ENCODE measurements at places on chromosomes 2 and 18.

- no peak for DNase-seq
Measured at GRCh38 chr2:8300905-8301304, 381.0 kb upstream of the ID2 start.

GRCh38 chr2:128313931-128314347 lies 4.7 kb downstream of the HS6ST1 start:
- DNase-seq, result no peak

DNA sequence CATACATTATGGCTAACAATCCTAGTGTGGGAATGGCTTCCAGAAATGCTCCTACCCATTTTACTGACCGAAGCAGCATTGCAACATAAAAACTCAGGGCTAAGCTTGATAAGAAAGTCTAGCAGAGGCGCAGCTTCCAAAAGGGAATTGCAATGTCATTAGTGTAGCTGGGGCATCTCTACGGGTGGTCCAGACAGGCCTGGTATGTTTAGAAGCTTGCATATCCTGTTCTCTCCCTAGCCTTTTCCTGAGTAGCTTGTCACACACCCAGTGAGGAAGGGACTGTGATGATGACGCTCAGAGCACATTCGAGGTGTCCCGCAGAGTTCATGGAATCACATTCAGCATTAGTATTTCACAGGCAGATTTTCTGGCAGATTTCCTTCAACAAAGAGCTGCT lies 38.0 kb upstream of the COL5A2 start:
- no peak for DNase-seq

DNA sequence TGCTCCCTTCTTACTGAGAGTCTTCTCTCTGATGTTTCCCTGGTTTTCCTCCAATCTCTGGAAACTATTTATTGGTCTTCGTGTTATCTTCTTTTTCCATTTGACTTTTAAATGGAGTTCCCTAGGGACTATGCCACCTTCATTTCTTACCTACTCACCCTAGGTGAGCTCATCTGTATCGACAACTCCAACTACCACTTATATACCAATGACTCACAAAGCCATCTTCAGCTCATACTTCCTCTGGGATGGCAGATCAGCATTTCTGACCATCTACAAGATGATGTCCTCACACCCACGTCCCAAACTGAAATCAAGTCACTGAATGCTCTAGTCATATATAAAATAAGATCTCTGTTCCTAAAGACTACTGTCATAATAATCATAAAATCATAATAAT lies 40.6 kb downstream of the CFAP210 start:
- DNase-seq, result no peak

DNA sequence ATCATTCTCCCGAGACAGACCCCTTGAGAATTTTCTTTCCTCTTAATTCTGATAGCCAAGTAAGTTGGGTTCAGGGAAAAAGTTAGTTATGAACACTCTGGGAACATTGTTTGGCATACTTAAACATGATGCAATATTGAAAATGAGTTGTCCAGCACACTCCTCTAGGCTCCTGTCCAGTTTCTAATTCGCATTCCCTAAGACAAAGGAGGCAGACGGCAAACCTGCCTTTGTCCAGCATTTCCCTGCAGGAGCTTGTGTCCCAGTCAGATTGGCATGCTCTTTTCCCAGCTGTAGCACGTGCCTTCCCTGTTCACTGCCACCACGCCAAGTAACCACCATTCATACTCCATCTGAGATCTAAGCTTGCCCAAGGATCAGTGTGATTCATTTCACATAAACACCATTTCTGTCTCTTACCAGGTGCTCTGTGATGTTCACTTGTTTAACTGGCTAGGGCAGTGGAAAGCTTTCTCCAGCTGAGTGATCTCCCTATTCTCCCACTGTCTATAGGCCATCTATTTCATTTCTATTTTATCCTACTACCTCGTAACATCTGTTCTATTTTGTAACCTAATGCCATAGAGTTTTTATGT lies 150.0 kb upstream of the EPB41L3 start:
- DNase-seq, result no peak

GRCh38 chr2:65232636-65233035 lies 5.0 kb downstream of the ACTR2 start:
- DNase-seq, result peak; percentile 42

DNA sequence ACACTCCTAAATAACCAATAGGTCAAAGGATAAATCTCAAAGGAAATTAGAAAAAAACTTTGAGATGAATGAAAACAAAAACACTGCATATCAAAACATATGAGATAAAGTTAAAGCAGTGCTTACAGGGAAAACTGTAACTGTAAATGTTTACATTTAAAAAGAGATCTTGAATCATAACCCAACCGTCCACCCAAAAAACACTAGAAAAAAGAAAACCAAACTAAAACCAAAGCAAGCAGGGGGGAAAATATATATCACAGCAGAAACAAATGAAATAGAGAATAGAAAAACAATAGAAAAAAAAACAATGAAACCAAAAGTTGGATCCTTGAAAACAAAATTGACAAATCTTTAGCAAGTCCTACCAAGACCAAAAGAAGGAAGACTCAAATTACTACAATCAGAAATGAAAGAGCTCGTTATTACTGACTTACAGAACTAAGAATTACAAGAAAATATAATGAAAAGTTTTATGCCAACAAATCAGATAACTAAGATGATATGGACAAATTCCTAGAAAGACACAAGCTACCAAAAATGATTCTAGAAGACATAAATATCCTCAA lies 65.6 kb downstream of the TLK1 start:
- no peak for DNase-seq

DNA sequence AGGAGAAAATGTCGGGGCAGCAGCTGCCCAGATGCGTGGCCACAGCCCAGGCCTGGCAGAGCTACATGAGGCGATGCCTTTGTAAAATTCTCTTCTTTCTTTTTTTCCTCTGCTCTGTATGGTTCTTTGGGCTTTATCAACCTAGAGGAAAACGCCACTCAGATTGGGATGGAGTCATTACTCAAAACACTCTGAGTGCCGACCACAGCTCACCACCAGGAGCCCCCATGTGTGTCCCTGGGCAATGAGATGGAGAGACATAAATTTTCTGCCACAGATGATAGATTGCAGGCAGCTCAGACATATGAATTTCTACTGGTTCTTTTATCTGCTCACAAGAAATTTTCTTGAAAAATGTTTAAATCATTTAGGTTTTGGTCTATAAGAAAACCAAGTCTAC lies 56.0 kb downstream of the PARD6G start:
- no peak for DNase-seq

- DNase-seq, result peak; percentile 70
Measured at GRCh38 chr2:31235504-31235902, 1.6 kb downstream of the EHD3 start.

- no peak for DNase-seq
Measured at GRCh38 chr2:6215053-6215452, 522.9 kb downstream of the SOX11 start.

- DNase-seq, result peak; percentile 9
Measured at GRCh38 chr2:53422979-53423378, 344.6 kb upstream of the CHAC2 start.

- DNase-seq, result no peak
Measured at GRCh38 chr2:178844269-178844668, 37.0 kb upstream of the TTN start.

- no peak for DNase-seq
Measured at GRCh38 chr18:58847383-58848071, 17.1 kb upstream of the ZNF532 start.

- DNase-seq, result no peak
Measured at GRCh38 chr18:57970356-57971095, 73.5 kb upstream of the NEDD4L start.

DNA sequence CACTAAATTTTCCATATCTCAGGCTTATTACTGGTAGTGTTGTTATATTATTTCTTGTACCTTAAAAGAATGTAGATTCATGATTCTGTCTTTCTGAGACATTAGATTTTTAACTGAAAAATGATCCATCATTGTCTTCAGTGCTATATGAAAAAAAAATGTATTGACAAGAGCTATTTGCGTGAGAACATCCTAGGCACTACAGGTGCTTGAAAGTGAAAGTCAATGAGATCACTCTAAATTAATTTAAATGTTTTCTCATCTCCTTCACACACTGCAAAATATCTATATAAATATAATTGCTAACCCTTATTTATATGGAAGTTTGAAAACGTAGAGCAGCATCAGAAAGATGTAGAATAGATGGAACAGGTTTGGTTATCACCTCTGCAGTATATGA lies 684.6 kb downstream of the TRIB2 start:
- no peak for DNase-seq

- DNase-seq, result no peak
Measured at GRCh38 chr18:75108579-75109318, 100.2 kb downstream of the PTGR3 start.

GRCh38 chr18:53070788-53071187 lies 730.8 kb downstream of the DCC start:
- DNase-seq, result no peak

DNA sequence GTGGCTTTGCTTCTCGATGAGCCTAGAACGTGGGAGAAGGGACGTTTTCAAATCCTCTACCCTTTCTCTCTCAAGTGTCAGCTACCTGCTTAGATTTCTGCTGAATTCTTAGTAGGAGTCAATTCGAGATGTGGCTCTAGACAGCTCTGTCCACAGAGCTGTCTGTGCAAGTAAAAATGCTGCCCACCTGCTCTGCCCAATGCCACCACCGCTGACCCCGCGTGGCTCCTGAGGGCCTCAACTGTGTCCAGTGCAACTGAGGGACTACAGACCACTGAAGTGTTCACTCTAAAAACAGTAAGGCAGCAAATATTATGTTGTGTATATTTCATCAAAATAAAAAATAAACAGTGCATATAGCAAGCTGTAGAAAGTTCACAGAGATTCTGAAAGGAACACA lies 266.3 kb downstream of the ZNF516 start:
- DNase-seq, result no peak

DNA sequence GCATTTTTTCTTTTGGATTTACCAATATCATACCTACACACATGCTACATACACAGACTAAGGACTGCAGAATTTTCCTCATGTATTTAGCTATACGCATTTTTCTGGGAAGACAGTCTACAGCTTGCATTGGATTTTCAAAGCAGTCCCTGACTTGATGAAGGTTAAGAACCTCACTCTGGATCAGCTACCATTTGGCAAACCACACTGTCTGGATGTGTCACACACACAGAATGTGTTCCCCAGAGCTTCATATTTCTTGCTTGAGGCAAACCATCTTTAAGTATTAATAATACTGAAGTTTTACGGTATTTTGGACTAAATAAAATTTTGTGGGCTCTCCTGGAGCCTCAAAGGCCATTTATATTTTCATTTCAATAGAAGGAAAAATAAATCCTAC lies 102.3 kb downstream of the TCF4 start:
- no peak for DNase-seq

- DNase-seq, result no peak
Measured at GRCh38 chr2:108806371-108807113, 20.0 kb downstream of the CCDC138 start.

DNA sequence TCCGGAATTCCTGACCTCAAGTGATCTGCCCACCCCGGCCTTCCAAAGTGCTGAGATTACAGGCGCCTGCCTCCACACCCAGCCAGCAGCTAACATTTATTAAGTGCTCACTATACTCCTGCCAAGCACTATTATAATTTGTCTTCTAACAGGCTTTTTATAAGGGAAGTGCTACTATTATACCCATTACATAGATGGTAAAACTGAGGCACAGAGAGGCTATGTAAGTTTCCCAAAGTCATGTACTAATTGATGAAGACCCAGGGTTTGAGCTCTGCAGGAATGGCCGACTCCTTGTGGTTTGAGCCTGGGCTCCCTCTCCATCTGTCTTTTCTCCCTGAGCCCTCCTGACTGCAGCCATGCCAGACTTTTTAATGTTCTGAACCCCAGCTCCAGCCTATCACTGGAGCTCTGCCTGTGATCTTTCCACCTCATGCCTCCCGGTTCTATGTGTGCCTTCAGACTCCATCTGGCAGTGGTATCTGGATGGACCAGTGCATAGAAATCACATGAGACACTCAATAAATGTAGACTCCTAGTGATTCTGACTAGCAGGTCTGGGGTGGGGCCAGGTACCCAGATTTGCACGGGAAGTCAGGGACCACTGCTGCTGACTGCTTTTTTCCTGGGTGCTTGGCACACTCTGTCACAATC lies 197.1 kb downstream of the NEDD4L start:
- no peak for DNase-seq
